ENCODE measurements at places on chromosomes 11 and 22.
A peak's percentile ranks its signal among the peaks of the same experiment; 100 is the strongest.

- H3K4me3 ChIP-seq: no peak overlapping the region
- H3K27ac ChIP-seq: no peak overlapping the region
- peaks cover 10% of the 10 kb centered on the region for H3K4me1 ChIP-seq
- DNase-seq: no peak
- no peaks in the 10 kb centered on the region for H3K36me3 ChIP-seq
- peaks cover 10% of the 10 kb centered on the region for H3K27me3 ChIP-seq
Measured at GRCh38 chr11:45141171-45141570, 5.3 kb upstream of the PRDM11 start.

DNA sequence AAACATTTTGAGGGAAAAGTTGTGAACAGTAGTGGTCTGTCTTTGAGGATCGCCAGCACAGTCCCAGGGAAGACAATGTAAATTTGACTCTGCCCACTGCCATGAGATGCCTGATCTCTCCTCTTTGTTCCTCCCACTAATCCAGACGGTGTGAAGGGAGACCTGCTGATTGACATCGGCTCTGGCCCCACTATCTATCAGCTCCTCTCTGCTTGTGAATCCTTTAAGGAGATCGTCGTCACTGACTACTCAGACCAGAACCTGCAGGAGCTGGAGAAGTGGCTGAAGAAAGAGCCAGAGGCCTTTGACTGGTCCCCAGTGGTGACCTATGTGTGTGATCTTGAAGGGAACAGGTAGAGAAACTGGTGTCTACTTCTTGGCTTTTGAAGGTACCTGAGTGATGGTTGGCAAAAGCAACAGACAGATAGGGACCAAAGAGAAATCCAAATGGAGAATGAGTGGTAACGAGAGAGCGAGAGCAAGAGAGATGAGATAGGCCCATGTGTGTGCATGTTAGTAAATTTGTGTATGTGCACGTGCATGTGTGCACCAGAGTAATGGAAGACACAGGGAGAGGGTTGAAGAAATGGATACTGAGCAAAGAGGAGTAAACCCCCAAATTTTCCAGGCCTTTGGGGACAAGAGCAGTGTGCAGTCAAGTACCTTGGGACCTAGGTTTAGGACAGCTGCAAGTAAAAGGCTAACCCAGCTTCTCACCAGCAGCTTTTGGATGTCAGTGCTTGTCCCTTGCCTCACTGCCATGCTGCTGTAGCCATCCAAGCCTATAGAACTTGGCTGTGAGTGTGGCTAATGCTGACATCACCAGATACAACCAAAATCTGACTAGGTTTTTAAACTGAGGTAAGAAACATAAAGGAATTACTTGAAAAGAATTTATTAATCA, 1.9 kb downstream of the NNMT start:
- no peak overlapping the region for H3K27ac ChIP-seq
- no peaks in the 10 kb centered on the region for H3K4me1 ChIP-seq
- H3K36me3 ChIP-seq: no peaks in the 10 kb centered on the region
- peaks cover 3% of the 10 kb centered on the region for H3K27me3 ChIP-seq
- H3K4me3 ChIP-seq: no peak overlapping the region

DNA sequence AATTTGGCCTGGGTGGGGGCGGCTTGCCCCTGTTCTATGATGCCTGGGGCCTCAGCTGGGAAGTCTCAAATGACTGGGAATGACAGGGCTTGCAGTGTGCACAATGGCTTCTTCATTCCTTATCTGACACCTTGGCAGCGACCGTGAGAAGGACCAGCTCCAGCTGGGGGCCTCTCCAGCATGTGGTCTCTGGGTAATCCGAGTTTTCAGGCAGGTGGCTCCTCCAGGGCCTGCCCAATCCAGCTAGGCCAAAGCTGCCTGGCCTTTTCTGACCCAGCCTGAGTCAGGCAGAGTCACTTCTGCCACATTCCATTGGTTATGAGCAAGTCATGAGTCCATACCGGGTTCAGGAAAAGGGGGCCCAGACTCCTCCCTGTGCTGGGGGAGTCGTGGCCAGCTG, 646.0 kb downstream of the OPCML start:
- H3K4me1 ChIP-seq: no peaks in the 10 kb centered on the region
- no peak overlapping the region for H3K4me3 ChIP-seq
- no peaks in the 10 kb centered on the region for H3K36me3 ChIP-seq
- no peak overlapping the region for H3K27ac ChIP-seq

DNA sequence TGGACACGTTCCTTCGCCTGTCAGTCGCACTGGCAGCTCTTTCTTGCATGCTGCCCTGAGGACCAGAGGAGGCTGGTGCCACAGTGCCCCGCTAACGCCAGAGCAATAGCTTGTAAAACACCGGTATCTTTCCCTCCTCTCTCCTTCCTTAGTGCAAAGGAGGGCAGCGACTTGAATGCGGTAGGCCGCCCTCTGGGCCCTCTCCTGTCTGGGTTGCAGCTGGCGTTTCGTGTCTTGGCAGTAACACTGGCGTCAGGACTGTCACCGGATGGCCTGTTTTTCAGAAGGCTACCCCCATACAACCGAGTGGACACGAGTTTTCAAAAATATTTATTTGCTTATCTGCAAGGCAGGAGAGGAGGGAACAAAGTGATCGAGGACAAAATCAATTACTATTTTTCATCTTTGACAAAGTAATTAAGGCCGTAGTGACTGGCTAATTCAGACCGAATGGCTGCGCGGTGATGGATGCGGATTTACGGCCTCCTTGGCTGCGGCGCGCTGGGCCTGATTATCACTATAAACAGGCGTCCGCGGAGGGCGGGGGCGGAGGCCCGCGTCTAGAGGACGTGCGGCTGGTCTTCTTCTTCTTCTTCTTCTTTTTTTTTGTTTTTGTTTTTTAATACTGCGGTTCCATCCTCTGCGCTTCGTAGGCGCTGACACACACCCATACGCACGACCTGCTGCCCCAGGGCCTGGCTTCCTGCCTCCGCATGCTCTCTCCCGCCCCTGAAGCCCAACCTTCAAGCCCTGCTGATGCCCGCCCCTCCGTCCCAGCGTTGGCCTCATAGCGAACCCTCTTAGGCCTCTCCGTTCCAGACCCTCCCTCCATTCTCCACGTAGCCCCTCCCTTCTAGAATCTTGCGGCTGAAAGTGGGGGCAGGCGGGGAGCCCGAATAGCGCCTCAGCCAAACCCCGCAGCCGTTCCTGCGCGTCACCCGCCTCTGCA, 2.9 kb upstream of the SLC6A5 start:
- no peaks in the 10 kb centered on the region for H3K36me3 ChIP-seq
- no peak overlapping the region for H3K4me3 ChIP-seq
- no peaks in the 10 kb centered on the region for H3K4me1 ChIP-seq
- peaks cover 76% of the 10 kb centered on the region for H3K27me3 ChIP-seq
- H3K27ac ChIP-seq: no peak overlapping the region

DNA sequence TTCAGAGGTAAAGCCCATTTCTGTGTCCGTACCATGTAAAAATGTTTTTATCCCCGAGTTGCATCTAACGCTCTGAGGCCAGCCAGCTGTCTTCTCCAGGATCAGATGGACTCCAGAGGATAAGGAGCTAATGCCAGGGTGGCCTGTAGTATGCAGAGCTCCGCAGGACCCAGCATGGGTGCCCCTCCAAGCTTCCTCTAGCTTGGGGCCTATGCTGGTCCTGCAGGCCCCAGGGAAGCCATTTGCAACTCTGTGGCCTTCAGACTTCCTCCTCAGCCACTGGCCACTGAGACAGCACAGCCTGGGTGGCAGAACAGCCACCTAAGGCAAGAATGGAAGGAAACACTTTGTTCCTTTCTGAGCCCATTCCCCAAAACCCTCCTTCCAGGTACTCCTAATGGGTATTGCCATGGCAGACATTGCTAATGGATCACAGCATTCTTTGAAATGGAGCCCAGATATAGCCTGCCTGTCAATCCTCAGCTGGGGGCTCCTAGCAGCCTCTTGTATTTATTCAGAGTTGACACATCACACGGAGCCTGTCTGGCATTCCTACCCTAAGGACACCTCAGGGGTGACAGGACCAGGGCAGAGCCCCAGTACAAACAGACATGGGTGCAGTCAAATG, 4.7 kb downstream of the ADA2 start:
- no peak for DNase-seq
- peak overlapping the region; percentile 4 for H3K27ac ChIP-seq
- peaks cover 16% of the 10 kb centered on the region for H3K36me3 ChIP-seq

- H3K27me3 ChIP-seq: no peaks in the 10 kb centered on the region
- H3K36me3 ChIP-seq: peaks cover 98% of the 10 kb centered on the region
- no peak for DNase-seq
- H3K4me1 ChIP-seq: peaks cover 11% of the 10 kb centered on the region
Measured at GRCh38 chr22:40426594-40427333, 56.4 kb downstream of the SGSM3 start.

DNA sequence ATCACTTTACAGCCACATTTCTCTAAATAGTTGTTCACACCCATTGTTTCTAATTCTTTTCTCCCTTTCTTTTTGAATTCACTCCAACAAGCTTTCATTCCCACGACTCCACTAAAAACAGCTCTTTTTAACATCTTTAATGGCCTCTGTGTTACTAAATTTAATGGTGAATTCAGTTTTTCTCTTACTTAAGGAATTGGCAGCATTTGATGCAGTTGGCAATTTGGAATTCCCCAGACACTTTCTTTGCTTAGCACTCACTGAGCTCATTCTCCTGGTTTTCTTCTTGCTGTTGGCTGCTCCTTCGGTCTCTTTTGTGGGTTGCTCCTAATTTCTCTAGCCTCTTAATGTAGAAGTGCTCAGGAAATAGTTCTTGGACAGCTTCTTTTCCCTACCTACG, 40.5 kb upstream of the OR9Q1 start:
- no peaks in the 10 kb centered on the region for H3K36me3 ChIP-seq
- no peaks in the 10 kb centered on the region for H3K27me3 ChIP-seq
- no peak for DNase-seq
- no peak overlapping the region for H3K4me3 ChIP-seq
- H3K4me1 ChIP-seq: no peaks in the 10 kb centered on the region

GRCh38 chr11:3614742-3615171, 27.0 kb downstream of the ART5 start:
- H3K27ac ChIP-seq: no peak overlapping the region
- no peaks in the 10 kb centered on the region for H3K36me3 ChIP-seq
- H3K4me1 ChIP-seq: peaks cover 15% of the 10 kb centered on the region
- no peak overlapping the region for H3K4me3 ChIP-seq
- DNase-seq: peak; percentile 80

- no peaks in the 10 kb centered on the region for H3K27me3 ChIP-seq
- no peak overlapping the region for H3K27ac ChIP-seq
- peaks cover 3% of the 10 kb centered on the region for H3K4me1 ChIP-seq
Measured at GRCh38 chr22:39719559-39720450, 149.3 kb downstream of the CACNA1I start.

GRCh38 chr11:120579611-120580031, 68.1 kb downstream of the GRIK4 start:
- H3K27ac ChIP-seq: no peak overlapping the region
- H3K27me3 ChIP-seq: peaks cover 5% of the 10 kb centered on the region
- H3K36me3 ChIP-seq: no peaks in the 10 kb centered on the region
- no peak for DNase-seq
- H3K4me1 ChIP-seq: no peaks in the 10 kb centered on the region

GRCh38 chr11:71420455-71421241, 27.5 kb downstream of the DHCR7 start:
- no peaks in the 10 kb centered on the region for H3K4me1 ChIP-seq
- no peak overlapping the region for H3K27ac ChIP-seq
- H3K36me3 ChIP-seq: no peaks in the 10 kb centered on the region
- H3K4me3 ChIP-seq: no peak overlapping the region
- H3K27me3 ChIP-seq: no peaks in the 10 kb centered on the region

- H3K4me1 ChIP-seq: no peaks in the 10 kb centered on the region
- DNase-seq: no peak
Measured at GRCh38 chr11:131253656-131254151, 116.7 kb upstream of the NTM start.

DNA sequence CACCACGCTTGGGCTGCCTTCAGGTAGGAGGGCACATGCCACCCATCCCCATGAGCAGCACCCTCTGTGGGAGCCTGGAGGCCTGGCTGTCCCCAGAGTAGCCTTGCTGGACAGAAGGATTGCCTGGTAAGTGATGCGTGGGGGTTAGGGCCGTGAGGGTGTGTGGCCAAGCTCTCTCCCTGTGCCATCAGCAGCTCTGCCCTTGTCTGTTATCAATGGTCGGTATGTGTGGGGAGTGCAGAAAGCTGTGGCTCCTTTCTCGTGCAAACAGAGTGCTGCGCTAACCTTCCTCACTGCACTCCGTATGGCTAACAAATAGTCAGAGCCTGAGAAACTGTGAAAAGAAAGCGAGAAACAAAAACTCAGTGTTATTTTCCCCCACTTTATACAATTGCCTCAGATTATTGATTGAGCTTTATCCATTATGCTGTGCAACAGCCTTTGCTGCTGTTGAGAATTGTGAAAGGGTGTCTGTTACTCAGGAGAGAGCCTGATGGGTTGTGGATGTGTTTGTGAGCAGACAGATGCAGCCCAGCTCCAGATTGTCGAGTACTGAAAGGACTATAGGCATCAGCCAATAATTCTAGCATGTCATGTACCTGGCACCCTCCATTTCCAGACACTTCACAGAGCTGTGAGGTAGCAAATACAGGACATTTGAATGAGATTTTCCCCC, 432.2 kb downstream of the NTM start:
- no peaks in the 10 kb centered on the region for H3K4me1 ChIP-seq
- no peak overlapping the region for H3K4me3 ChIP-seq
- no peak for DNase-seq
- H3K27ac ChIP-seq: no peak overlapping the region
- H3K36me3 ChIP-seq: no peaks in the 10 kb centered on the region

DNA sequence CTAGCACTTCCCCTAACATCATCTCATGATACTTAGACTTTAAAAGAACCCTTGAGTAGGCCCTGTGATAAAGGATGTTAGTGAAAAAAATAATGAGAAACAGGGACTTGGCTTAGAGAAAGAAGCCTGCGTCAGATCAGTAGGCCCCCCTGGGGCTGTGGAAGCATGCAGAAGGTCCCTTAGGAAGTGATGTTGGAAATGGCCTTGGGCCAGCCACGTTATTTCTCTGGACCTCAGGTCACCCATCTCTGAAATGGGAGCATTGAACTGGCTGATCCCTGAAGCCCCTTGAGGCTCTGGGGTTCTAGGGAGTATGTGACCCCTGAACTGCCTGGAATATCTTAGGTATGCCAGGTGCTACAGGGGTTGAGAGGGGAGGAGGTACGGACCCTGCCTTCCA, 40.2 kb downstream of the MCM5 start:
- no peak for DNase-seq
- no peaks in the 10 kb centered on the region for H3K4me1 ChIP-seq

DNA sequence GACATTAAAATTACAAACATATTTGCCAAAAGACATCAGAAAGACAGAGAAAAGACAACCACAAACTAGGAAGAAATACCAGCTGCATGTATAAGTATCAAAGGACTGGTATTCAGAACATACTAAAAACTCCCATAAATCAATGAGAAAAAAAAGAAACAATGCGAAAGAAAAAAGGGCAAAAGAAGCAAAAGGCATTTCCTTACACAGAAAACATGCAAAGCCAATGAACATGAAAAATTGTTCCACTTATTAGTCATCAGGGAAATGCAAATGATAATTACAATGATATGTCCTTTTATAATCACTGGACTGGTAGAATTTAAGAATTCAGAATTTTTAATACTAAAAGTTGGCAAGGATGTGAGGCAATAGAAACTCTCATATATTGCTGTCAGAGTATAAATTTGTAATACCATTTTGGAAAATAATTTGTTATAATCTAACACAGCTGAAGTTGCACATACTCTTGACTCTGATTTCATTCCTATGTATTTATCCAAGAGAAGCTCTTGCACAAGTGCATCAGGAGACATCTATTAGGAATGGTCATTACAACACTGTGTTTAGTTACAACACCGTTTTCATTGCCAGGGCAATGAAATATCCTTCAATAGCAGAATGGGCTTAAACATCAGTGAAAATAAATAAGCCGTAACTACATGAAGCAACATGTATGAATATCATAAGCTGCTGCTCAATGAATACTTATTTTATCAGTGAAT, 279.7 kb downstream of the SWAP70 start:
- H3K4me3 ChIP-seq: no peak overlapping the region
- no peak overlapping the region for H3K27ac ChIP-seq
- DNase-seq: no peak
